ENCODE measurements at places on chromosomes 12 and 14.

DNA sequence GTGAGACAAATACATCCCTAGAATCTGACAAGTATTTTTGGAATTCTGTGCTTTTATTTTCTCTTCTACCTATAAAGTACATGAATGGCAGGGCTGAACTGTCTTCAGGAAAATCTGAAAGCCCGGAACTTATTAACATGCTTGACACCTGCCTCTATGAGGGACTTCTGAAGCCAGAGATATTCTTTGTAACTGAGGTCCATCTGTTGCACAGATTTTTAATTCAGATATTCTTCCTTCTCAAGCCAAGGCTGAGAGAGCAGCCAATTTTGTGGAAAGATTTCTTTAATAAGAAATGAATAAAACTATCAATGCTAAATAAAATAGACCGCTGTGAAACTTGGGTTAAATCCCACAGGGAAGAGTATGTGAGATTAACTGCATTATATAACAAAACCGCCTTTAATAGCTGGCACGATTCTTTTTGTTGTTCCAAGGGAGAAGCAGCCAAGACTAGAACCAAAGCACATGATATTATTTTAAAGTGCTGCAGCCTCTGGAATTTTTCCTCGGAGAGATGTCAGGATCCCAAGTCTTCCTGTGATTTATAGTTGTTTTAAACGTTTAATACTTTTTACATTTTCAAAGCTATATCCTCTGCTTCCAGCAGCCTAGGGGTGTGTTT is 148.9 kb downstream of the CRADD start:
- peak; percentile 16 for DNase-seq

- peak; percentile 25 for DNase-seq
These were observed 20.8 kb downstream of the STX2 start for GRCh38 chr12:130818272-130818634.

GRCh38 chr12:8455271-8455670 is 491 bp upstream of the CLEC6A start:
- no peak for DNase-seq

- no peak for DNase-seq
These were observed 80.2 kb upstream of the FUT8 start for GRCh38 chr14:65332141-65332871.

DNA sequence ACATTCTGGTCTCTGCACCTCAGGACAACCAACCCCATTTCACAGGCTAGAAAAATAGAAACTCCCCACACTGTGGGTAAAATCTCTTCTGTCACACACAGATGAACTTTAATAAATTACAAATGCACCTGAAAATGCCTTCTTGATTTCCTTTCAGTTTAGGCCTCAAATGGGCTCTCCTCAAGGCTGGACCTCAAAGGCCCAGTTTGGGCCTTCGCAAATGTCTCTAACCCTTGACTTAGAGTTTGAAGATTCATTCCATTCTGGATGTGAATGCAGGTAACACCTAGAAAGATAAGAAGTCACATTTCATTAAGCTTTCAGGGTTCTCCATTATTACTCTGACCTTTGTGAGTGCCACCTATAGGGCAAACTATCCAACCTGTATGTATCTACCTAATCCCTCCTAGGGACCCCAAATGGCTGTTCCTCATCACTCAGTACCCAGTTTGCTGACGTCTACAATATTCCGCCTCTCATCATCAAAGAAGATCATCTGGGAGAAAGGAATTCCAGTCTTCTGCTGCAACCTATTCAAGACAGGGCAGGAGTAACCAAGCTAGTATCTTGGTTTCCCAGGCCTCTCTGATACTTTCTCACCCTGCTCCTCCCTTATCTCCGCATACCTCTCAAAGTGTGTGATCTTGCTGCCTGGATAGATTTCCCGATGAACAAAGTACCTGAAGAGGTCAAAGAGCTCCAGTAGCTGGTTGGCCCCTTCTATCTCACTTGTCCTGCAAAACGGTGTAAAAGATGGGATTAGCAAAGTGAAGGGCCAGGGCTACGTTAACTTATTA is 776 bp upstream of the CHMP4A start:
- DNase-seq, result no peak

DNA sequence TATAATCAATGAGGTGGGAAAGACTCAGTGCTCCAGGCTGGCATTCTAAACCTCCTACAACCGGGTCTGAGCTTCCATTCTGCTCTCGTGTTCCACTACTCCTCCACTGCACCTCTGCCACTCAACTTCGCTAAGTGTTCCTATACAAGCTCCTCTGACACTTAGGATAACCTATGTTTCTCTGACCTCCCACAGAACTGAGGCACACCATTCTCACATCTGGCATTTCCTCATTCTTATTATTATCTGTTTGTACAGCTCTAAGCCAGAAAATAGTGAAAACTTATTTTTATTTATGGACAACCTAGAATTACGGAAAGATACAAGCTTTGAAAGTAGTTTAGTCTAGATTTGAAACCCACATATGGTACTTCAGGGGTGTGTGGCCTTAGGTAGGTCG is 127.0 kb downstream of the MED13L start:
- DNase-seq, result no peak

- DNase-seq, result no peak
These were observed 11.6 kb upstream of the IQSEC3 start for GRCh38 chr12:54750-55535.

- peak; percentile 86 for DNase-seq
These were observed 1.1 kb downstream of the BCAT1 start for GRCh38 chr12:24947541-24948419.

DNA sequence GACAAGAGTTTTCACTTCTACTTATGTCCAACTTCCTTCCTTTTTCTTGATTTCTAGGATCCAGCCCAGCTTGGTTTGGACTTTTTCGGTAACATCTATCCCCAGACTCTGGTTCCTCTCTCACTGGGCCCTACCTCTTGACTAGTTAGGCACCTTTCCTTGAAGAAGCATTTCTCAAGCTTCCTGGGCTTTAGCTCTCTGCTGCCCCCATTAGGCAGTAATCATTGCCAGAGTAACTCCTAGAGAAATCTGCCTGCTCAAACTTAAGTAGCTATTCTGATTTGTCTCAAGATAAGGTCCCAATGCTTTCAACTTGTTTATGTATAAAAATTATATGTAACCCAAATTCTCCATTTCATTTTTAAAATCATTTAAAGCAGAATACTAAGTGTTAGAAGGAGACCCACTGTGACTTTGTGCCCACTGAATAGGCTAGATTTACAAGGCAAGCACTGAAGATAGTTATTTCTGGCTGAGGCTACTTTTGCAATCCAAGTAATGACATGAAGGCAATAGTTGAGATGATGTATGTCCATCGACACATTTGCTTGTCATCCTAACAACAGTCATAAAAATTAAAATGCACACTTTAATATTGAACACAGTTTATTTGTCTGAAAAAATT is 275.0 kb upstream of the G2E3 start:
- DNase-seq, result peak; percentile 79

GRCh38 chr14:74427651-74428050 is 1.6 kb upstream of the SYNDIG1L start:
- no peak for DNase-seq

- DNase-seq, result no peak
These were observed 38.0 kb downstream of the TMEM120B start for GRCh38 chr12:121750507-121750955.

GRCh38 chr14:53249059-53249458 is 95.9 kb upstream of the DDHD1 start:
- no peak for DNase-seq

DNA sequence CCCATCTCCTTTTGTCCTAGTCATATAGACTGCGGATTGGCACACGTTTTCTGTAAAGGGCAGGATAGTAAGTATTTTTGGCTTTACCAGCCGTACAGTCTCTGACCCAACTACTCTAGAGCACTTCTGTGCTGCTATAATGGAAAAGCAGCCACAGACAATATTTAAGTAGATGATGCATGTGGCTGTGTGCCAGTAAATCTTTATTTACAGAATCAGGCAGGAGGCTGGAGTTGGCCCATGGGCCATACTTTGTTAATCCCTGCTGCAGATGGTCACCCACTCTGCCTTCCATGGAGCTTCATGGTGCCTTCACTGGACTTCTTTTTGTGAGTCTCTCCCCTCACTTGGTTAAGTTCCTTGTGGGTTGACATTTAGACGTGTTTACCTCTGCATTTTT is 584.5 kb upstream of the TBX3 start:
- DNase-seq, result no peak

GRCh38 chr12:61974461-61974860 is 285.7 kb upstream of the USP15 start:
- no peak for DNase-seq

GRCh38 chr14:75858362-75858761 is 123.4 kb downstream of the TGFB3 start:
- DNase-seq, result no peak

- DNase-seq, result no peak
These were observed 7.5 kb upstream of the PRKAG1 start for GRCh38 chr12:49026101-49026500.

DNA sequence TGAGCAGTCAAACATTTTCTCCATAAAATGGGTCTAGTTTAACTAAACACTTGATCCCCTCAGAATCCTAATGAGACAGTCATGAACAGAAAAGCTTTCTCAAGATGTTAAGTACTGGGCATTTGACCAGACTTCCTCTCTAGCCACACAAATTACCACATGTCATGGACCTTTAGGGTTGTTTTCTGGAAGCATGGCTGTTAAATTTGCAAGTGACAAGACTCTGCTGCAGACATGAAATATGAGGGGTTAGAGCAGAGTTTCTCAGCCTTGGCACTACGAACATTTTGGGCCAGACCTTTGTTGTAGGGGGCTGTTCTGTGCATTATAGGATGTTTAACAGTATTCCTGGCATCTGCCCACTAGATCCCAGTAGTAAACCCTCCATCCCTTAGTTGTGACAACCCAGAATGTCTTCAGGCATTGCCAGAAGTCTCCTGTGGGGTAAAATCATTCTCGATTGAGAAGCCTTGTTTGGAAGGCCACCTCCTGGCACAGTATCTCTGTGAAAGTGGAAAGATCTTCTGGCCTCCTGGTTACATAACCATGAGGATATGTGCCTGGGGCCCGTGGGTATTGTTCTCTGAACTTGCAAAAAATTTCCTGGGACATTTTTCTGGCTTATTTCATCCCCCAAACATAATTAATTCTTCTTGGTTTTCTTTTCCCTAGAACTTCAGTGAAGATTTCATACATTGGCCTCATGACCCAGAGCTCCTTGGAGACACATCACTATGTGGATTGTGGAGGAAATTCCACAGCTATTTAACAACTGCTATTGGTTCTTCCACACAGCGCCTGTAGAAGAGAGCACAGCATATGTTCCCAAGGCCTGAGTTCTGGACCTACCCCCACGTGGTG is 4.3 kb downstream of the TMEM106C start:
- DNase-seq, result no peak

- DNase-seq, result no peak
These were observed 462 bp upstream of the ETNK1 start for GRCh38 chr12:22624548-22624869.

DNA sequence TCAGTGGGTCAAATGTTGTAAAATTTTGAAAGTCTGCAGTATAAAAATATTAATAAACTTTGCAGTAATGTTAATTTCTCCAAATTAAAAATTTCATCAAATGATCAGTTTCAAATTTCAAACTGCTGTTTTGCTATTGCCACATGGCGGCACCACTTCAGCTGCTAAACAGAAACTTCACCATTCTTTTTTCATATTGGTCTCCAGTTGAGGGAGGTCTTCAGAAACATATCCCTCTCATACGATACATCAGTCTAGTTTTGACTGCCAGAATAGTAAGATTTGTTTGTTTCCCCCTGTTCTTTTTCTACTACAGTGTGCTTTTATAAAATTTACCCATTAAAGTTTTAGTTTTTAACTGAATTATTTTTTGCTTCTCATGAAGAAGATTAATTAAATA is 4.2 kb upstream of the TRHDE start:
- peak; percentile 52 for DNase-seq

DNA sequence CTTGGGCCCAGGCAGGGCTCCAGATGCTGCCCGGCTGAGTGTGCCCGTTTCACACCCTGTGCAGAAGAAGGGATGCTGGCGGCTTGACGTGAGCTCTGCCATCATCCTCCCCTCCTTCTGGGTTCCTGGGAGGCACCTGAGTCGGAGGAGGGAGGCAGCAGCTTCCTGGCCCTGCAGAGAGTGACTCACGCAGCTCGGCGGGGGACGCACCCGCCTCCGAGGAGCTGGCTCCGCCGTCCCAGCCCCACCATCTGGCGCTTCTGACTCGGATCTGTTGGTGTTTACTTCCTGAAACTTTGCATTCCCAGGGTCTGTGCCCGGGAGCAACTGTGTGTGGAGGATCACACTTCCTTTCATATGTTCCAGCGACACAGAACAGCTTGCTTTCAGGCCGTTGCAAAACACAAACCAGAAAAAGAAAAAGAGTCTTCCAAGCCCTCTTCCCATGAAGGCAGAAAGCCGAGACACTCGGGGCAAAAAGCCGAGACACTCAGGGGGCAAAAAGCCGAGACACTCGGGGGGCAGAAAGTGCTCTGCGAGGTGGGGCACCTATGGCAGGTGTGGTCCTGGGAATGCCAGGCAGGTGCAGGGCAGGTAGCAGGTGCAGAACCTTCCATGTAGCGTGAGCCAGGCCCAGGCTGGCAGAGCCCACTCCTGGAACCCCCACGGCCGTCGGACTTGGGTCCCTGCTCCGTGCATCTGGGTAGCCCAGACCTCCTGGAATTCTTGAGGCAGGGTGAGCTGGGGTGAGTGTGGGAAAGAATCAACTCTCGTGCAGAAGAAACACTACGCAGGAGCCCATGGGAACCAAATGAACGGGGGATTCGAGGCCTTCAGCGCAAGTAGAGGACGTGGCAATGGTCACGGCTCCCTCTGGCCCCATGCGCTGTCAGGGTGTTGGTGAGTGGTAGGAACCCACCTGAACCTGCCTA is 27.6 kb upstream of the GALNT9 start:
- peak; percentile 92 for DNase-seq

GRCh38 chr14:52054678-52055077 is 14.2 kb downstream of the NID2 start:
- no peak for DNase-seq

- DNase-seq, result no peak
These were observed 50.5 kb upstream of the DACT1 start for GRCh38 chr14:58587271-58587670.

- no peak for DNase-seq
These were observed 164.9 kb downstream of the DYRK2 start for GRCh38 chr12:67813456-67813904.

DNA sequence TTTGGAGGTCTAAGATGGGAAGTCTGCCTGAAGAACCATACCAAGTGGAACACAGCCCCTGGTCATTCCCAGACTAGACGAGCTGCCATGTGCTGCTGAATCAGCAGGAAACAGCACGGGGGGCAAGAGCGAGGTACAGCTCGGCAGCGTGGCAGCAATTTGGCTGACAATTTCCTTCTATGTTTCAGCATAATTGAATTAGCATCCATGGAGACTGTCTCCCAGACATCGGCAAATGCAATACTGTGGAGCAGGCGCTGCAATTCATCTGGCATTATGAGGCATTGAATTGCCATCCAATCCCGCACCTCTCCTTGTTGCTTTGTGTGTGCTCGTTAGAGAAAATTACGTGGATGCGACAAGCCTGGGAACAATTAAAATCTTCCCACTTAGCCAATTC is 46.0 kb upstream of the CCDC60 start:
- peak; percentile 80 for DNase-seq

DNA sequence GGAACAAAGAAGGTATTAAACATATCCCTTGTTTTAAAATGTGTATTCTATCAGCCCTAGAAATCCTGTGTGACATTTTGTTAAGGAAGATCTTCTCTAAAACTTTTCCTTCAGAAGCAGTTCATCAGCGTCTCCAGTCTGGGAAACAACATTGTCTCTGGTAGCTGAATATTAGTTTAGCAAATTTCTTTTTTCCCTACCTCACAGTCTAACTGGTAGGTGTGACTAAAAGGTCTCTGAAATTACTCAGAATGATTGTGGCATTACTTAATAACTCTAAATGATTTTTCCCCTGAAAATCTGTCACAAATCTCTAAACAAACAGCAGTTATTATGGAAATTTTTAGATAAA is 1044.8 kb downstream of the FLRT2 start:
- no peak for DNase-seq

- DNase-seq, result no peak
These were observed 79.2 kb downstream of the DUSP16 start for GRCh38 chr12:12483438-12483837.

All from NCI-H69 (cell line).